ENCODE measurements at places on chromosomes 5 and 9.

DNA sequence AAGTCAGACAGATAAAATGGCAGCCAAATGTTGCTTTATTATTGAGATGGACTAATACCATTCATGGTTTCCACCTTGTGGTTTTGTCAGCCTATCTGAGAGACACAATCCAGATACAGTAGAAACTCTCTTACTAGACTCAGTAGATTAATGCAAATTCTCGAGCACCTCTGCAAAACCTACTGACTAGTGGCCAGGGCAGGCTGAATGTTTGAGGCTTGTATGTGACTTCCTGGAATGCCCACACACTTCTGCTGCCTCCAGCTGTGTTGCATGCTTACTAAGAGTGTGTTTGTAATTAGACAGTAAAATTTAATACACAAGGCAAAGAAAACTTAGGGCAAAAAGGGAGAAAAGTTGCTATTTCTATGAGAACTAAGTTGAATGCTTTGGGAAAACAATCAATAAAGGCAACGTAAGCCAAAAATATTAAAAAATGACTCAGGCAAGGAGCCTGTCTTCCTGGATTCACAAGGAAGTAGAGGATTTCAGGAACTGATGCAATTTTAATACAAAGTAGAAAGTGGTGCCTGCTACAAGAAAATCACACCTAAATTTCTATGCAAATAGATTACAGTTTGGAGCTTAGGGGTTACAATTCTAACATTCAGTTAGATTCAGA, 30.2 kb upstream of the CCNG1 start:
- no peak for DNase-seq

- DNase-seq: no peak
Observed at GRCh38 chr5:2695200-2695891, 56.1 kb downstream of the IRX2 start.

- DNase-seq: no peak
Observed at GRCh38 chr5:51838459-51838858, 455.2 kb downstream of the ISL1 start.

GRCh38 chr9:34501889-34502425, 20.8 kb downstream of the ENHO start:
- DNase-seq: no peak

- DNase-seq: no peak
Observed at GRCh38 chr9:109416135-109416706, 81.9 kb downstream of the PTPN3 start.

GRCh38 chr5:159752622-159753275, 163.5 kb upstream of the ADRA1B start:
- DNase-seq: no peak

GRCh38 chr5:126865299-126865698, 88.4 kb downstream of the LMNB1 start:
- no peak for DNase-seq

DNA sequence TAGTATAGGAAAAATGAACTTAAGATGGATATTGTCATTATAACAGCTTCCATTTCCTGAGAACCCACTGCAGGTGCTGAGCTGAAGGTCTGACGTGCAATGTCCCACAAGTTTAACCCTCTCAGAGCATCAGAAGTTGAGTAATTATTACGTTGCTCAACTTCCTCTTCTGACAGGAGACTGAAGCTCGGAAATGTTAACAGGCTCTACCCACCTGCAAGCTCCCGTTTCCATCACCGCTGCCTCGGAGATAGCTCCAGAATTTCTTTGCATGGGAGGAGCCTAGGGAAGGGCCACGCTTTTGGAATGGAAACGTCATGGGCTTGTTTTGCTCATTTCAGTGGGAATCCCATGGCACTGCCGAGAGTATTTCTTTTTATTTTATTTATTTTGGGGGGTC, 1.0 kb upstream of the NTMT1 start:
- DNase-seq: no peak

DNA sequence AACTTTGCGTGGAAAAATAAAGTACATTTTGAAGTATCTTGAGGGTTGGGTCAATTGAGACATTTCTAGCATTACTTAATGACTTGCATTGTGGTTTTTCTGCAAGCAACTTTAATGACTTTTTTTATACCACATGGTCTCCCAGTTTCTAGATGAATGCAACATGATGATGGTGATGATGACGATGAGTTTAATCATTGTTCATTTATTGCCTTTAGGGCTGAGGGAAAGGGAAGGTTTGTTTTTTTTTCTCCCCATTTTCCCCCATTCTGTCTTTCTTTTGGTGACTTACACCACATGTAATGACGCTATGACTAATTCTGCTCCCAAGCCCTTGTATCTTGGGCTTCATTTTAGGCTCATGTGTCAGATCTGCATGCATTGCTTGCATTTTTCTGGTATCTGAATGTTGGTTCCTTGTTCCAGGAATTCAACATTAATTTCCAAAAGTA, 57.7 kb upstream of the NXNL2 start:
- no peak for DNase-seq

GRCh38 chr9:14218253-14218652, 95.7 kb downstream of the NFIB start:
- no peak for DNase-seq

GRCh38 chr9:92608909-92609445, 61.0 kb downstream of the IPPK start:
- DNase-seq: no peak

- DNase-seq: no peak
Observed at GRCh38 chr5:18216729-18217128, 582.5 kb downstream of the TAF11L14 start.

DNA sequence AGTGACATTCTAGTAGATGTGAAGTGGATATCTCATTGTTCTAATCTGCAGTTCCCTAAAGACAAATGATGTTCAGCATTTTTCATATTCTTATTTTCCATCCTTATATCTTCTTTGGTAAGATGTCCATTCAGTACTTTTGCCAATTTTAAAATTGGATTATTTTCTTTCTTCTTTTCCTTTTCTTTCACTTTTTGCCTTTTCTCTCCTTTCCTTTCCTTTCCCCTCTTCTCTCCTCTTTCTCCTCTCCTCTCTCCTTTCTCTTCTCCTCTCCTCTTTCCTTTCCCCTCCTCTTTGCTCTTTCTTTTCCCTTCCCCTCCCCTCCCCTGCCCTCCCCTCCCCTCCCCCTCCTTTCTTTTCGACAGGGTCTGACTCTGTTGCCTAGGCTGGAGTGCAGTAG, 10.1 kb downstream of the ZFYVE16 start:
- DNase-seq: no peak

All from stimulated activated CD4-positive, alpha-beta T cell treated with anti-CD3 and anti-CD28 coated beads, Interleukin-1b, Interleukin-23, amount 100 ng/mL, for 1 hour (primary cell).